ENCODE measurements at places on chromosomes 7 and 10. TPM values are rescaled to one million over a fixed set of nuclear protein-coding genes. Genes with fewer than 3 reads are reported as not detected.

DNA sequence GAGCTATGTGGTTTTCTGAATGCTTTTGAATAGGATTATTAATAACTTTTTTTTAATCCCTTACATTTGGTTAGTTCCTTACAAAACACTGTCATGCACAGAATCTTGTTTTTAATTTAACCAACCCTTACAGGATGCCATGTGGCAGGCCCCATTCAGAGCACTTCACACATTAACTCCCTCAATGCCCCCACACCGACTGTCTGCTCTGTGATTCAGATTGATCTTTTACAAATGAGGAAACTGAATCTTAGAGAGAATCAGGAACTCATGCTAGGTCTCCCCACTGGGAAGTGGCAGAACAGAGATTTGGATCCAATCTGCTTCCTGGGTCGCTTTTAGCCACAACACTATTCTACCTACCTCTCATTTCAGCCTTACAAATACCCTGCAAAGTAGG, 195.8 kb upstream of the NPVF start:
- no peak overlapping the region for H3K27ac ChIP-seq
- no peaks in the 10 kb centered on the region for H3K36me3 ChIP-seq
- H3K27me3 ChIP-seq: no peaks in the 10 kb centered on the region
- DNase-seq: no peak

DNA sequence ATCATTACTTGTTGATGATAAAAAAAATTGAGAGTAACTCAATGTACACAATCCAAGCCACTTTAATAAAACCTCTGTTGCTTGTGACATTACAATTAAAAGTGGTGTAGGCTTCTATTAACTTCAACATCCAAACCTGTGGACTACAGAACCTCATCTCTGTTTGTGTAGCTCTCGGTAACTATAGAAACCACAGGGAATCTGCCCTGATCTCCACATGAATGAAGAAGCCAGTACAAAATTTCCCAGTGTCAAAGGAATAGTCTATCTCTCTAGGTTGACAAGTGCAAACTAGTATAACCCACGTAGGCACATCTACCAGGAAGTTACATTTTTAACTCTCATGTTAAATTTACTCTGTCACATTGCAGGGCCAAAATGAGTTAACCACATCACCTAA, 204.3 kb downstream of the CHCHD3 start:
- H3K4me3 ChIP-seq: no peak overlapping the region
- H3K4me1 ChIP-seq: no peaks in the 10 kb centered on the region
- no peak for DNase-seq
- no peaks in the 10 kb centered on the region for H3K27me3 ChIP-seq
- no peak overlapping the region for H3K27ac ChIP-seq

GRCh38 chr10:118594392-118595063, 920 bp downstream of the PRLHR start:
- no peak overlapping the region for H3K4me3 ChIP-seq
- no peak overlapping the region for H3K27ac ChIP-seq
- no peaks in the 10 kb centered on the region for H3K36me3 ChIP-seq

DNA sequence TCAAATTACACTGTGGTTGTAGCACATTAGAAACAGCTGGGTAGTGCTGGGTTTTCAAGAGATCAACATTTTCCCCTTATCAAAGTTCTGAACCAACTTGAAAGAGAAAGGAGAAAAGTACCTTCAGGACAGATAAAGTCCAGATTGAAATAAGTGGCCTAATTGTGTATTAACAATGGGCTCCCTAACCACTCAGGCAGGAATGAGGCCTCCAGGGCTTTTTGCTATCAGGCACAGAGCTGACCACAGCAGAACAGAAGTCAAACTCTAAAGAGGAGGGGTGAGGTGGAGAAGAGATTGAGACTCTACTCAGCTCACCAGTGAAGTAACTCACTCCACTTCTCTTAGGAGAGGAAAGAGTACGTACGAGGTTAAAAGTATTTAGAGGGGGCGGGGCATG, 394.1 kb upstream of the PHF14 start:
- H3K27me3 ChIP-seq: no peaks in the 10 kb centered on the region
- no peaks in the 10 kb centered on the region for H3K36me3 ChIP-seq
- no peak overlapping the region for H3K4me3 ChIP-seq
- no peaks in the 10 kb centered on the region for H3K4me1 ChIP-seq
- no peak overlapping the region for H3K27ac ChIP-seq
- DNase-seq: no peak

- H3K27ac ChIP-seq: no peak overlapping the region
- DNase-seq: no peak
- H3K4me1 ChIP-seq: no peaks in the 10 kb centered on the region
- no peaks in the 10 kb centered on the region for H3K36me3 ChIP-seq
- H3K4me3 ChIP-seq: no peak overlapping the region
These were observed 48.0 kb downstream of the ZNF467 start for GRCh38 chr7:149725426-149725821.

GRCh38 chr7:1972744-1973143, 260.0 kb downstream of the MAD1L1 start:
- no peaks in the 10 kb centered on the region for H3K4me1 ChIP-seq
- DNase-seq: no peak
- H3K36me3 ChIP-seq: no peaks in the 10 kb centered on the region
- no peak overlapping the region for H3K27ac ChIP-seq
- H3K27me3 ChIP-seq: no peaks in the 10 kb centered on the region

GRCh38 chr10:69813632-69814031, 11.9 kb downstream of the COL13A1 start:
- H3K4me3 ChIP-seq: no peak overlapping the region
- no peaks in the 10 kb centered on the region for H3K27me3 ChIP-seq
- no peak for DNase-seq

DNA sequence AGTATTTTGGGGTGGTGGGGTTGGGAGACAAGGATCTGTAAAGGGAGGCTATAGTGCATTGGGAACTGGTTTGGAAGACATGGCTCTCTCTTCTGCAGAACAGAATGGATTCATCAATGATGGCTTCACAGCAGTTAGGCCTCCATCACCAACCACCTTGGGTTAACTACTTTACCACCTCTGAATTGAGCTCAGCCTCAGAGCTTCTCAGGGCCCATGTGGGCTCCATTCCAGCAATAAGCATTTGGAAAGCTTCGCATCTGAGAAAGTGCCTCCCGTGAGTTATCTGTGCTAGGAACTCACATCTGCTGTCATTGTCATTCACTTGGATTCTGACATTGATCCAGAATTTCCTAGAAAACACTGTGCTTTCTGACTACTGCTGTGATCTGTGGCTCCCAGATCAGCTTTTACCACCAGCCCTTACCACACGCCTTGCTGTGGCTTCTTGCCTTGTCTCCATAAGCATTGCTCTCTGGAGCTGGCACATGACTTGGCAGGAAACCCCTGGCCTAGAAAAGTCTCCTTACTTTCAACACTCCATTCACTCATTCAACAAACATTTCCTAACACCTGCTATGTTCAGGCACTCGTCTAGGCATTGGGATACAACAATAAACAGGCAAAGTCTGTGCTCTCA, 70.7 kb upstream of the ADO start:
- no peak overlapping the region for H3K4me3 ChIP-seq
- no peaks in the 10 kb centered on the region for H3K27me3 ChIP-seq
- no peaks in the 10 kb centered on the region for H3K36me3 ChIP-seq
- H3K27ac ChIP-seq: no peak overlapping the region

- no peak overlapping the region for H3K4me3 ChIP-seq
- no peaks in the 10 kb centered on the region for H3K36me3 ChIP-seq
- peak overlapping the region; percentile 16 for H3K27ac ChIP-seq
- H3K4me1 ChIP-seq: peaks cover 5% of the 10 kb centered on the region
- H3K27me3 ChIP-seq: no peaks in the 10 kb centered on the region
- no peak for DNase-seq
These were observed 266.3 kb upstream of the ZMIZ1 start for GRCh38 chr10:78802431-78802830.

- DNase-seq: no peak
- H3K4me3 ChIP-seq: no peak overlapping the region
- no peaks in the 10 kb centered on the region for H3K36me3 ChIP-seq
- peak overlapping the region; percentile 52 for H3K27ac ChIP-seq
- H3K27me3 ChIP-seq: no peaks in the 10 kb centered on the region
- no peaks in the 10 kb centered on the region for H3K4me1 ChIP-seq
These were observed 121.3 kb upstream of the BTBD16 start for GRCh38 chr10:122149561-122150505.

GRCh38 chr10:128633864-128634540, 507.8 kb upstream of the MKI67 start:
- H3K4me3 ChIP-seq: no peak overlapping the region
- H3K4me1 ChIP-seq: no peaks in the 10 kb centered on the region
- no peak overlapping the region for H3K27ac ChIP-seq
- DNase-seq: no peak
- H3K27me3 ChIP-seq: no peaks in the 10 kb centered on the region
- H3K36me3 ChIP-seq: no peaks in the 10 kb centered on the region

- no peaks in the 10 kb centered on the region for H3K36me3 ChIP-seq
- no peaks in the 10 kb centered on the region for H3K4me1 ChIP-seq
- no peak overlapping the region for H3K4me3 ChIP-seq
- H3K27me3 ChIP-seq: no peaks in the 10 kb centered on the region
These were observed 399.5 kb upstream of the CELF2 start for GRCh38 chr10:10618139-10618538.

GRCh38 chr7:2245883-2246675, 4.1 kb downstream of the NUDT1 start:
- H3K27me3 ChIP-seq: no peaks in the 10 kb centered on the region
- H3K4me3 ChIP-seq: no peak overlapping the region
- DNase-seq: no peak
- H3K27ac ChIP-seq: no peak overlapping the region

- peak overlapping the region; percentile 74 for H3K4me3 ChIP-seq
- H3K36me3 ChIP-seq: no peaks in the 10 kb centered on the region
- no peak for DNase-seq
- peaks cover 4% of the 10 kb centered on the region for H3K4me1 ChIP-seq
- H3K27ac ChIP-seq: peak overlapping the region; percentile 12
- no peaks in the 10 kb centered on the region for H3K27me3 ChIP-seq
These were observed 1.3 kb downstream of the LIMK1 start for GRCh38 chr7:74084722-74085578.

DNA sequence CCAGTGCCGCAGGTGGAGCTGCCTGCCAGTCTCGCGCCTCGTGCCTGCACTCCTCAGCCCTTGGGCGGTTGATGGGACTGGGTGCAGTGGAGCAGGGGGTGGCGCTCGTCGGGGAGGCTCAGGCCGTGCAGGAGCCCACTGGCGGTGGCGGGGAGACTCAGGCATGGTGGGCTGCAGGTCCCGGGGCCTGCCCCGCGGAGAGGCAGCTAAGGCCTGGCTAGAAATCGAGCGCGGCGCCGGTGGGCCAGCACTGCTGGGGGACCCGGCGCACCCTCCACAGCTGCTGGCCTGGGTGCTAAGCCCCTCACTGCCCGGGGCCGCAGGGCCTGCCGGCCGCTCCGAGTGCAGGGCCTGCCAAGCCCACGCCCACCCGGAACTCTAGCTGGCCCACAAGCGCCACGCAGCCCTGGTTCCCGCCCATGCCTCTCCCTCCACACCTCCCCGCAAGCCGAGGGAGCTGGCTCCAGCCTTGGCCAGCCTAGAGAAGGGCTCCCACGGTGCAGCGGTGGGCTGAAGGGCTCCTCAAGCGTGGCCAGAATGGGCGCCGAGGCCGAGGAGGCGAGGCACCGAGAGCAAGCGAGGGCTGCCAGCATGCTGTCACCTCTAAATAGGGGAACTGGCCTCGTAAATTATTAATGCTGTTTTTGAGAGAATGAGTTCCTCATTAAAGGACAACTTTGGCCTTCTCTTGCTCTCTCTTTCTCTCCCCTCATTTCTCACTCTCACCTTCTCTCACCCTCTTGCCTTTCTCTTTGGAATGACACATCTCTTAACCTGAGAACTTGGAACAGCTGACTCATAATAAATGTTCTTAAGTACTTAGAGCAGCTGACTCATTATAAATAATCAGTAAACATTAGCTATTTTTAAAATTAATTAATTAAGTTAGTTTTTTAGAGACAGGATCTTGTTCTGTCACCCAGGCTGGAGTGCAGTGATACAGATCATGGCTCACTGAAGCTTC, 4.9 kb downstream of the ACADSB start:
- no peak overlapping the region for H3K27ac ChIP-seq
- H3K4me3 ChIP-seq: no peak overlapping the region
- no peaks in the 10 kb centered on the region for H3K36me3 ChIP-seq
- no peaks in the 10 kb centered on the region for H3K27me3 ChIP-seq
- DNase-seq: no peak

HIF1AN gene
- total RNA-seq: 42.4 TPM

HOXA1 gene
- 1.7 TPM for total RNA-seq

PKD2L1 gene
- total RNA-seq: 0.50 TPM

CAMK2B gene
- total RNA-seq: 0.80 TPM

AFAP1L2 gene
- 13.7 TPM for total RNA-seq

DENND2A gene
- 9.2 TPM for total RNA-seq

OR2F1 gene
- not detected for total RNA-seq

Measured in colonic mucosa (tissue), 4 donors.